Stimulated activated CD4-positive, alpha-beta T cell treated with anti-CD3 and anti-CD28 coated beads, Interleukin-2, amount 100 ng/mL, for 24 hours (primary cell): ENCODE measurements at places on chromosomes 4 and X.

- no peak for DNase-seq
Observed at GRCh38 chr4:22003878-22004277, 55.3 kb upstream of the KCNIP4 start.

DNA sequence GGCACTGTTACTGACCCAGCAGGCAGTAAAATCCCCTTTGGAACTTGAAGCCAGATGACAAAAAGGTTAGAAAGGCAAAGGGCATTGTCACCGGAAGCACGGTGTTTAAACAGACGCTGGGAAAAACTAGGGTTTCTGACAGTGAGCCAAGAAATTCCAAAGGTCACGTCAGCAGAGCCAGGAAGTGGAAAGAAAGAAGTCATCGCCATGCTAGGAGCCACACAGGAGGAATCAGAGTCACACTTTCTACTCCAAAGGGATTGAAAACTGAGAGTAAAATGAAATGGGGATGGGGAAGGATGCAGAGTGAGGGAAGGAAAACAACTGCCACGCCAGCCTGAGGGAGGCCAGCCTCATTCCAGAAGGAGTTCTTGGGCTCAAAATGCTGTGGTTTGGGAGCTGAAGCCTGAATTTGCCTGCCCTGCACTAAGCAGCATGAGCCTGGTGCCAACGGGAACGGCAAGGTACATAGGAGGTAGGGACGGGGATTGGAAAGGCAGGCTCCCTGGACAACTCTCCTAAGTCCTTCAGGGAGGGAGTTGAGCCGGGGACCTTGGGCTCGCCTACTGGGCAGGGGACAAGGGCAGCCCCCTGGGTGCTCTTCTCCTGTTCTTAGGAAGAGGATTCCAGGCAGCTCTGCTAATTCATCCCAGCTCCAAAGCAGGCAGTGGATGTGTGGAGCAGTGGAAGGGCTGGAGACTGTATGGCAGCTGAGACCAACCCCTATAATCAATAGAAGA is 66.8 kb downstream of the SOWAHB start:
- no peak for DNase-seq

GRCh38 chr4:121156822-121157769 is 7.0 kb downstream of the TNIP3 start:
- DNase-seq, result peak; percentile 47

GRCh38 chr4:185779517-185779916 is 32.5 kb downstream of the SORBS2 start:
- DNase-seq, result no peak

DNA sequence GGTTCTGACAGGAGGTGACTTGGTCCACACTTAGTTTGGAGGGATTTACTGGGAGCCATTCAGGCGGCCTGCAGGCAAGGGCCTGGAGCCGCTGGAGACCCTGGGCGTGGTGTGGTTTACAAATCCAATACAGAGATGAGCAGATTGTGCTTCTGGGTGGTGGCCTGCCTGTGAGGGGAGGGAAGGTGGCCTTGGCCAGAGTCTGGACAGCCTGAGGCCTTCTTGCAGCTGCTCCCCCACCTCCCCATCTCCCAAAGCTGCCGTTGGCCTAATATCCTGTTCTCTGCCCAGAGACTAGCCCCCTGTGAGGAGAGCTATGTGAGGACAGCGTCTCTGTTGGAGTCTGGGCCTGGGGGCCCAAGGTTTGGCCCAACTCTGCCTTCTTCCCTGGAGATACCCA is 163.9 kb upstream of the MAMLD1 start:
- DNase-seq, result no peak

DNA sequence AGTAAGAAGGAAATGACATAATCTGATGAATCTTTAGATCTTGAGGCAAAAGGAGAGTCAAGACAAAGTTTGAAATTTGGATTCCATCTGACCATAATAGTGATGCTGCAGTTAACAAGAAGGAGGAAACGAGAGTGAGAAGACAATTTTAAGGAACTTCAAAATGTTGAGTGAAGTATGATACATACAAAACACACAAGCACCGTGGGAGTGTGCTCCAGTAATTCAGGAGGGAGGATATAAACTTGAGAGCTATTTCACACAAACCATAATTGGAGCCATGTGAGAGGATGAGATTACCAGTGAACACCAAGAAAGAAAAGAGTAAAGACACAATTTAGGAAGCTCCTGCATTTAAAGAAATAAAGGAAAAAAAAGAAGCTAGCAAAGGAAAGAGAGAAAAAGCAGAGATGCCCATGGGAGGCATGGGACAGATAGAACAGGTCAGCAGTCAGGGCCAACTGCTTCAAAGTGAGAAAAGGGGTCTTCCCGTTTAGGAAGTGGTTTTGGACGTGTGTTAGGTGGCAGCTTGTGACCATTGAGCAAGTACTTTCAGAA is 150.7 kb upstream of the SLC7A11 start:
- DNase-seq, result no peak

GRCh38 chrX:123450222-123450621 is 266.1 kb downstream of the GRIA3 start:
- DNase-seq, result no peak

DNA sequence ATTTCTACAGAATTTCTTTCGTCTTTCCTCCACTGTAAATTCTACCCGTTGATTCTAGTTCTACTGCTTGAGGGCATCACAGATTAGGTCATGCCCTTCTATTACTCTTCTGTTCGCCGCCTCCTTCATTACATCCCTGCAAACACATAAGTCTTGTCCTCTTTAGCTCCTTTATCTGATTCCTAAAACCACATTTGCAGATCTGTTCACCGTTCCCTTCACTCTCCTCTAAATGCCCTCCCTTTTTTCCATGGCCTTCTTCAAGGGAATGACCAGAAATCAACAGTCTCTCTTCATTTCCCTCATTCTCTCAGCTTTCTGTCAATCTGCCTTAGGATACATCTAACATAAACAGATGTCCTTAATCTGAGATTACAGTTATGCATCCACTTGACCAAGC is 43.1 kb downstream of the BTC start:
- no peak for DNase-seq

GRCh38 chr4:98664959-98665358 is 6.5 kb upstream of the TSPAN5 start:
- no peak for DNase-seq

- no peak for DNase-seq
Observed at GRCh38 chr4:142743121-142743825, 102.8 kb downstream of the INPP4B start.

GRCh38 chr4:18664171-18664570 is 642.6 kb upstream of the LCORL start:
- DNase-seq, result no peak

GRCh38 chr4:132565542-132565941 is 583.6 kb upstream of the PCDH10 start:
- DNase-seq, result no peak

- no peak for DNase-seq
Observed at GRCh38 chr4:97496298-97496873, 646.9 kb downstream of the STPG2 start.

GRCh38 chrX:130916636-130917422 is 13.8 kb upstream of the ENOX2 start:
- DNase-seq, result peak; percentile 43

DNA sequence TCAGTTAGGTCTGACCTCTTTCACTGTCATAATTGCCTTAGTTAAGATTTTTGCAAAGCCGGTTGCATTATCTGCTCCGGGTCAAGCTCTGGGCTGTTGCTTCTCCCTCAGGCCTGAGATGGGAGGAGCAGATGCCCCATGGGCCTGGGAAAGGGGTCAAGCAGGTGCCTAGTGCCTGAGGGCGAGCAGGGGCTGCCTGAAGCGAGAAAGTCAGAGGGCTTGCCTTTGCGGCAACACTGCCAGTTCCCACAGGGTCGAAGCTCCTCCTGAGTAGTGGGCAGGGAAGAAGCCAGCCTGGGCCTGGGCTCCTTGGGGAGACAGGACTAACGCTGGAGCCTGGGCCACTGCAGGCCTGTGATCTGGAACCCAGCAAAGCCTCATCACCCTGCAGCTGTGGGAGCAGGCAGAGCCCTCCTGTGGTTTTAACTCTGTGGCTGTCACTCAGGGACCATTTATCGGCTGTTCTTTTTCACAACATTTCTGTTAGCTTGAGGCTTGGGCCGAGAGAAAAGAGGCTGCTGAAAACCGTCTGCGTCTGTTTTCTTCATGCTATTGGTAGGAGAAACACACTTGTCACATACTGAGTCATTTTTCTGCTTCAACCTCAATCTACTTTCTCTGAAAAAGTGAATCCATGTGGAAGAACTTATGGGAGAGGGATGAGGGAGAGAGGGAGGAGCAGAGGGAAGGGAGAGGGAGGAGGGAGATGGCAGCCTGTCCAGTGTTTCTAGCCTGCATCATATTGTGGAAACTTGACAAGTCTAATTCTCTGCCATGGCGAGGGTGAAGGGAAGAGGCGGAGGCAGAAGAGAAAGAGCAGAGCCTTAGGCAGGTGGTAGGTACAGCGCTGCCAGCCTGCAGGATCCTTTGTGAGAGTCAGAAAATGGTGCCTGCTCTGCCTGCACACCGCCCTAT is 68.4 kb downstream of the RHOH start:
- no peak for DNase-seq

DNA sequence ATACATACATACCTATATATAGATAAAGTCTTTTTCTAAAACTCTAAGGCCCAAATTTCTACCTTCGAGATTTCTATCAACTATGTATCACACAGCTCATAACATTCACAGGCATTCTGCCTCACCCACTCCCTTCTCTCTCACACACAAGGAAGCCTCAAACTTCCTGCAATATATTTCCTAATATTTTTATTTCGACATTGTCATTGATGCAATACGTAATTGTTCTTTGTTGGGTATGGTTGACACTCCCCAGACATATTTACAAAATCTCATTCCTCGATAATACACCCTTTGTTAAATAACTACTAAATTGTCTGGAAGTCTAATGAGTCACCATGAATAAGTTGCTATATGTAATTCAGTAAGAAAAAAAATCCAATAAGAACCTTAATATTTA is 143.5 kb downstream of the HNRNPD start:
- no peak for DNase-seq

- DNase-seq, result no peak
Observed at GRCh38 chrX:153444333-153445011, 1.4 kb downstream of the TREX2 start.

- DNase-seq, result no peak
Observed at GRCh38 chr4:147134536-147135210, 189.0 kb upstream of the TTC29 start.
